ENCODE measurements at places on chromosomes 7 and 10.

- DNase-seq, result no peak
Measured at GRCh38 chr7:49294611-49295010, 370.3 kb downstream of the CDC14C start.

DNA sequence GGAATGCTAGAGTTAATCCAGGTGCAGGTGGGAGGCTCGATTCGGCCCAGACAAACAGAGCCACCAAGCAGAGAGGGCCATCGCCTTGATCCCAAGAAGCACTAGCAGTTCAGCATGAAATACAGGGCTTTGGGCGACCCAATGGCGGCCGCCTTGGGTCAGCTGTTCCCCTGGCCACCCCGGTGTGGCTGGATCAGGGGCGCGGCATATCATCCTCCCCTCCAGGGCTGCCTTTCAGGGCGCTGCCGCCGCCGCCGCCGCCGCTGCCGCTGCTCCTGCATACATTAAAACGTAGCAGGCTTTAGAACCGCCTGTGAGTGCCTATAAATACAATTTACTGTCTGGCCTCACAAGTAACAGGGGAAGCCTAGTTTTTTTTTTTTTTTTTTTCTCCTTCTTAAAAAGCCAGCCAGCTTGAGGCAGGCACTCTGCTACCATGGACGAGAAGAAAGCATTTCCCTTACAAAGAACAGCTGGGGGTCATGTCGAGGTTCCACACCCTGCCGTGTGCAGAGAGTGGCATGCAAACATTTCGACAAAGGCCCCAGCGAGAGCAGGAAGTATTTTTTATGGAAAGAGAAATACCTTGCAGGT is 57.7 kb upstream of the EFCAB10 start:
- no peak for DNase-seq

DNA sequence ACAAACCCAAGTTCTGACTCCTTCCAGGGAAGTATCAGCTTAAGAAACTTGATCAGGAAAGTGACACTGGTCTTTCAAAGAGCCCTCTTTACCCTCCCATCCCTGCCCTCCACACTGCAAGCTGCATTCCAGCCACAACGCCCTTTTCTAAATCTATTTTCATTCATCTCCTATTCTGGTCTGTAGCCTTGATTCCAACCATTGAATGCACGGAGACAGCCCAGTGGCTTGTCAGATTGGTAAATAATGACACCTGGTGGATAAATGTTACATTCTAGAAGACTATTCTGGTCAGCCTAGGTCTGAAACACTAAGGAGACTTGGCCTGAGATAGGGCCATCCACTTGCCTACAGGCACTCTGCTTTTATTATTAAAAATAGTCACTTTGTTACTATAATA is 20.9 kb downstream of the MORN4 start:
- DNase-seq, result no peak

DNA sequence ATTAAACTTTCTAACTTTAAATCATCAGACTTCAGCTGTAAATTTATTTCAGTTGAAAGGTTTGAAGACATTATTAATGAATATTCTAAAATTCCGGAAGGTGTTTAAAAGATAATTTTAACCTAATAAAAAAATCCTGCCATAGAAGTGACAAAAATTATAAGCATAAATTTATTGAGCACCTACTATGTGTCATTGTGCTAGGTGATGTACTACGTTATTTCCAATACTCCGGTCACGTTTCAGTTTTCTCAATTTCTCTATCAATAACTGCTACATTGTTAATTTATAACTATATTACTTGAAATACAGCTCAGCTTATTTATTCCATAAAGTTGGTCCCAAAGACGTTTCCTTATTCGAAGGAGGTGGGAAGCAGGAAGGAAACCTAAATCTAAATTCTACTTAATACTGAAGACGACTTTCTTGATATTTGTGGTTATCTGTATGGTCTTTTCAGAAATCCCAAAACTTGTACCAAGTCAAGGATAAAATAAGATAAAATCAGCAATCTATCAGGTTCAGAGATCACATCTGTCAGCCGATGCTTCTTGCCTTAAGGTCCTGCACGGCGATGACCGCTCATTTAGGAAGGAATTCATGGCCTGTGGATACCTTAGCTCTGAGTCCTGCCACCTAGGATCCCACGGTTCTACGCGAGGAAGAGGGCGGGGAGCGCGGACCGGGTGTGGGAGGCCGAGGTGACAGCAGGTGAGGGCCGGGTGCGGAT is 1.2 kb upstream of the ZEB1 start:
- no peak for DNase-seq
